ENCODE measurements at places on chromosomes 3 and 15.

DNA sequence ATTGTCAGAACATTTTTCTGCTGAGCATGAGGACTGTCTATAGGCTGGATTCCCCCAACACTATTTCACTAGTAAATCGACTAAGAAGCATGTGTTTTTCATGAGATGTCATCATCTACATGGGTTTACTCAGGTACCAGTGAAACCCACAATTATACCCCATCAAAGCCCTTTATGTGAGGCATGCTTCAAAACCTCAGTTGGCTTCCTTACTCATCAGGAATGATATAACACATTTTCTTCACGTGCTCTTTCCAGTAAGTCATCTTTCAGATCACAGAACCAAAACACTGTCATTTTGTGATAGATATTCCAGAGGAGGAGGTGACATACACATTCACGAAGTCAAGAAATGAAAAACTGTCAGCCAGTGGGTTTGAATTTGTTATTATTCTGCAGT lies 116.5 kb downstream of the ANO10 start:
- no peak for DNase-seq

DNA sequence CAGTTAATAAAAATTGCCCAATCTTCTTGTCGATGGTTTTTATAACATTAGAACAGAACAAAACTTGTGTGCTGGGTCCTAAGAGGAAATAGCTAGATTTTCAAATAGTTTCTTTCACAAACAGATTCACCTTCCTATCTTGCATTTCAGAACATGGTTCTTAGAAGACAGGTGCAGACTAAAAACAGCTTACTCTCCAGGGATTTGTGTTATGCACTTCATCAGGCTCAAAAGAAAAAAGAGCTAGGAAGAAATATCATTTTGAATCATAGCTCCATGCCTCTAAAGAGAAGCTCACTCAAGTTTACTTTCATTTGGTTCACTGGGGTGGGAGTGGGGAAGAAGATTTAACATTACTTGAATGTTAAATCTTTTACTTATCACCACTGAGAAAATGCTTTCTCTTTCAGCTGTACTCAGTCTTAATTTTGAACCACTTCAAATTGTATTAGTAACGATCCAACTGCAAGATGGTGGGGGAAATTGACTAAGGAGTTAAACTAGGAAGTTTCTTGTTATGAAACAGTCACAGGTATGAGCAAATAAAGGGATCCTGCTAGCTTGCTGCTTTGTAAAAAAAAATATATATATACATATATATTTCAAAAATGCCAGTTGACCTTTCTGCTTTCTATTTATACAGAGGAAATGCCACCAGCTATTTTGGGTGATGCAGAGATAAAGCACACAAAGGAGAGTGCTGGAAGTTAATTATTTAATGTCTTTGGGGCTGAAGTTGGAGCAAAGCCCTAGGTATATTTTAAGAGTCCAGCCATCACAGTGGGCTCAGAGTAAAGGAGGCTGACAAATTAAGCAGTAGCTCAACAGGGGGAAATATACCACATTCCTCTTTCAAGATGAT lies 28.3 kb upstream of the NUDT16 start:
- DNase-seq: no peak

DNA sequence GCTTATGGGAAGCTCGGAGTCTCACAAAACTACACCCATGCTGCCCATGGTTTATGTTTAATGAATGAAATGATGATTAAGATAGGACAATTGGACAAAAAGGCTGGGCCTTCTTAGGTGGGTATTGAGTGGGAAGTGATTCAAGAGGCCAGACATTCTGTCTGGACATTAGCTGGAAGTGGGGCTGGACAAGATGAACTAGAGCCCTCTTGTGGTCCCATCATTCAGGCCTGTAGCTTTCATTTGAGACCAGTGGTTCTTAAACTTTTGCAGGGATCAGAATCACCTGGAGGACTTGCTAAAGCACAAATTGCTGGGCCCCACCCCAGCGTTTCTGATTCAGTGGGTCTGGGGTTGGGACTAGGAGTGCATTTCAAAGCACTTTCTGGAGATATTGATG lies 290.4 kb upstream of the CTDSPL start:
- no peak for DNase-seq

DNA sequence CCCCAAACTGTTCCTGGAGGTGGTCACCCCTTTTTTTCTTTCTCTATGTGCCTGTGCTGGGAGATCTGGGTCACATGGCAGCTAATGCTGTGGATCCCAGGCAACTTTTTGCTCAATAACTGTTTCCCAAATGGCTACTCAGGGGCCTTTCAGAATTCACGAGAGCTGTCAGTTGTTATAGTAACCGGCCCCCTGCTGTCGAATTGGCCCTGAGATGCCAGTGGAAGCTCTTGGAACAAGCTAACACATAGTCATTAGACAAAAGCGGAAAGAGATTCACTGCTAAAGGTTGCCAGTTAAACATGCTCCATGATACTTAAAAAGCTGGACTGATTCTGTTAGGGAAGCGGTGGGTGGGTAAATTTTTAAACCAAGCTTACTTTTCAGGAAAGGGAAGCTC lies 144.1 kb downstream of the FEZF2 start:
- no peak for DNase-seq

DNA sequence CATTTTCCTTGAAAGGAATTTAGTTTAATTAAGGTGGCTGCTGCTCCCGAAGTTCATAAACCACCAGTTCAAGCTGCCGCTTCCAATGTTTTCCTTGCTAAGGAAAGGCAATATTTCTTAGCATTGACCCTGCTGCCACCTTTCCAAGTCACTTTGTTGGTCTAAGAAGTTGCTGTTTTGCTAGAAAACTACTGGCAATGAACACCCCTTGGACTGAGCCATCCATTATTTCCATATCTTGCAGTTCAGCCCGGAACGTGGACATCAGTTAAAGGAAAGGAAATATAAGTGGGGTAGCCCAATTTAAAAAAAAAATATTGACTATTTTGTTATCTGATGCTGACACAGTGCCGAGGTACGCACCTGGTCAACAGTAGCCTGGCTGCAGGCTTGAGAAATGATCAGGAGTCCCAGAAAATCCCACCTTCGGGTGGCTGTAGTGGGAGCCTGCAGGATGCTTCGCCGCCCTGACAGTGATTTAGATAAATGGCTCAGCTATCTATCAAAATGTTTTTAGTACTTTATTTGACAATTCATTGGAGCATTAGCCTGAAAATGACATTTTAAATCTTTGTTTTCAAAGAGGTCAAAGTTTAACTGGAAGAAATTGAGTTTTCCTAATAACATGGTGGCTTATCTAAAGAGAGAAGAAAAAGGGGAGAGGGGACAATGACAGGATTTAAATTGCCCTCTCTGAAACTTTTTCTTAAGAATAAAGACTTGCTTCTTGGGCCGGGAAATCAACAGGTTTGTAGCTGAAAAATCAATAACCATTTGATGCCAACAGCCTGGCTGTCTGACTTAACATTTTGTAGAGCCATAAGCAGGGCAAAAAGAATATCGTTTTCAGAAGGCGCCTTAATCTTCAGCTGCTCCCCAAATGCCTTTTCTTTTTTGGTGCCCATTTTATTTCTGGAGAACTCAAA lies 1.6 kb downstream of the RARB start:
- DNase-seq: no peak

- no peak for DNase-seq
These were observed 65.0 kb downstream of the SYNM start for GRCh38 chr15:99169769-99170311.

DNA sequence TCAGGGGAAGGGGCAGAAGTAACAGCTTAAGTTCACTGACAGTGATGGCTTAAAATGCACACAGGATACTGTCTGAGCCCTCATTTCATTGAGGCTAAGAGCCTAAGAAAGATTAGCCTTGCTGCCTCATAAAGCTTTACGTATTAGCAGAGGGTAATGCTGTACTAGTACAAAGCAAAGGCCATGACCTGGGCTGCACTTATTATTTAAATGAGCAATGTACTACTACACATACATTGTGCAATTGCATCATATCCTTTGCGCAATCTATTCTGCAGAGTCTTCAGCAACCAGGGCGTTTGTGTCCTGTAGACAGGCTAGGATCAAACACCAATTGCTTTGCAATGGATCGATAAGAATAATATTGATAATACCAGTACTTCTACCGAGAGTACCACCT lies 221.8 kb downstream of the TPRG1 start:
- no peak for DNase-seq

- no peak for DNase-seq
These were observed 37.3 kb upstream of the CCDC66 start for GRCh38 chr3:56519641-56520040.

DNA sequence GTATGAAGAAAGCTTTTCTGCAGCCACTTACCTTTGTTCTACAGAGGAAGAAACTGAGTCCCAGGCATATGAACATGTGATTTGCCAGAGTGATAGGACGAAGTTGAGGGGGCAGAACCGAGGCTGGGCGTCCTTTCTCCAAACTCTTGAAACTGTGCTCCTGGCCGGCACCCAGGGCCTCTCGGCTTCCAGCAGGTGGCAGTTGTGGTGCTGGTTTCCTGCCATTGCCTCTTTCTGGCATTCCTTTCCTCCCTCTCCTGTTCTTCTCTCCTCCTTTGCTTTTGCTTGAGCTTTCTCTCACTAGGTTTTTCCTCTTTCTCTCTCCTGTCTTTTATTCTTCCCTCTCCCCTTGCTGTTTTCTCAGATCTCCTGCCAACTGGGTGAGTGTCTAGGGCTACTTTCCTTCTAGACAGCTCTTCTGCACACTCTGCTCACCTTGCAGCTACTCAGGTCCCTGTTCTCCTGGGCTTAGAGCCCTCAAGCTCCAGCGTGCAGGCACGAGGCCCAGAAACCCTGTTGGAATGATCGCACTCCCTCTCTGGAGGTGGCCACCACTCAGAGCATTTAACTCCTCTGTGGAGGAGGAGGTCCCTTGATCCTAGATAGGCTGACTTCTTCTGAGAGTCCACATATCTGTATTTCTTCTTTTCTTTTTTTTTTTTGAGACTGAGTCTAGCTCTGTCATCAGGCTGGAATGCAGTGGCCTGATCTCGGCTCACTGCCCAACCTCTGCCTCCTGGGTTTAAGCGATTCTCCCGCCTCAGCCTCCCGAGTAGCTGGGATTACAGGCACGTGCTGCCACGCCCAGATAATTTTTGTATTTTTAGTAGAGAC lies 26.2 kb downstream of the TRAK1 start:
- no peak for DNase-seq

DNA sequence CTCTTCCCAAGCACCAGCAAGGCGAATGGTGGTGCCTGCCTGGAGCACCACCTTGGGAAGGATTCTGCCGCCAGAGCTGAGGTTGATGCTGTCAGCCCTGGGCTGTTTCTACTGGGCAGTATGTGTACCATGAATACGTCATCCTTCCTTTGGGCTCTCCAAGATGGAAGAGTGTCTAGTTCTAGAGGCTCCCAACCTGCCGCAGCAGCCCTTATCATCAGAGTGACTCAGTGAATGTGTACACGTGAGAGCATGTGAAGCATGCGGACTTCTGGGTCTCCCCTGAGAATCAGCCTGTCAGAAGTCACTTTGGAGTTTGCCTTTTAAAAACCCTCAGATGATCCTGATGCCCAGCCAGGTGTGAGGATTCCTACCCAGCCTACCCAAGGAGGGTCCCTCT lies 20.9 kb downstream of the PLA2G4D start:
- no peak for DNase-seq

DNA sequence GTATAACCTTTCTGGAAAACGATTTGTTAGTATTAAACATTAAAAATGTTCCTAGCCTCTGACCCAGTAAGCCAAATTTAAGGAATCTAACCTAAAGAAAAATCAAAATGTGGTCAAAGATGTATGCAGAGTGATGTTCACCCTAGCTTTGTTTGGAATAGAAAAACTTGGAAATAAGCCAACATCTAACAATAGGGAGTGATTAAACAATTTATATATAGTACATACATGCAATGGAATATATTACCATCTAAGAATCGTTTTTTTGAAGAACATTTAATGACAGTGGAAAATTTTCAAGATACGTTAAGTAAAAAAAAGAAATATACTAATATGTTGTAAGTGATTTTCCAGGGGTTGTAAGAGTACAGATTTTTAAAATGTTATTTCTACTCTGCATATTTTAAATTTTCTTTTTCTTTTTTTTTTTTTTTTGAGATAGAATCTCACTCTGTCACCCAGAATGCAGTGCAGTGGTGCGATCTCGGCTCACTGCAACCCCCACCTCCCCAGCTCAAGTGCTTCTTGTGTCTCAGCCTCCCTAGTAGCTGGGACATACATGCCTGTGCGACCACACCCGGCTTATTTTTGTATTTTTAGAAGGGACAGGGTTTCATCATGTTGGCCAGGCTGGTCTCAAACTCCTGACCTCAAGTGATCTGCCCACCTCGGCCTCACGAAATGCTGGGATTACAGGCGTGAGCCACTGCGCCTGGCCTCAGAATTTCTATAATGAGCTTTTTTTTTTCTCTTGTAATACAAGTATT lies 54.9 kb downstream of the ANP32A start:
- no peak for DNase-seq

DNA sequence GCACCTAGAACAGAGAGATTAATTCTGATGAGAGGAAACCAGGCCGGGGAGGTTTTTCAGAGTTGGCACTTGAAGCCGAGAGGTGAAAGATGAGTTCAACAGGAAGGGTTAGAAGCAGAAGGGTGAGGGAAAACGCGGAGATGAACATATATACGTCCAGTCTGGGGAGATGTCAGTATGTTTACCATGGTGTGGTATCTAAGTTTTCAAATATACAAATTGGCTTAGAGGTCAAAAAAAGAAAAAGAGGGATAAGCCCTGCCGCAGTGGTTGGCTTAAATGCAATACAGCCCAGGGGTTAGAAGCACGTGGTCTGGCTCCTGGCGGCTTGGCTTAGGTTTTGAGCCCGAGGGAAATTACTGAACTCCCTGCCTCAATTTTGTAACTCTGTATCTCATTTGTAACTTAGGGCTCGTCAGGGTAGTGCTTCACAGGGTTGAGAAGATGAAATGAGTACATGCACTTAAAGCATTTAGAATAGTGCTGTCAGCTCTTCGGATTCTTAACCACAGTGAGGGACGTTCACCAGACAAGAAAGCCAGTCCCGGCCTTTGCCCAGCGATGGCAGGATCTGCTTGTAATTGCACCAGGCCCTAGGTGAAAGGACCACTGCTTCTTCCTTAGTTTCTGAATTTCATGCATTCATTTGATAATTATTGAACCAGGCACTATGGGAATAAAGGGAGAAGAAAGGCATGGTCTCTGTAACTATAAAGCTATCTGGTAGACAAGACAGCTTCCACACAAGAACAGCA lies 6.4 kb downstream of the HES1 start:
- no peak for DNase-seq

GRCh38 chr3:33096093-33096868 lies 665 bp downstream of the GLB1 start:
- no peak for DNase-seq
